Stimulated activated naive CD4-positive, alpha-beta T cell (primary cell): ENCODE measurements at places on chromosomes 1 and 21.

GRCh38 chr1:234238060-234238459, 135.2 kb upstream of the COA6 start:
- DNase-seq = no peak

GRCh38 chr1:173410133-173410793, 66.9 kb upstream of the PRDX6 start:
- DNase-seq = no peak

- DNase-seq = no peak
Observed at GRCh38 chr1:59026472-59026948, 242.7 kb upstream of the JUN start.

DNA sequence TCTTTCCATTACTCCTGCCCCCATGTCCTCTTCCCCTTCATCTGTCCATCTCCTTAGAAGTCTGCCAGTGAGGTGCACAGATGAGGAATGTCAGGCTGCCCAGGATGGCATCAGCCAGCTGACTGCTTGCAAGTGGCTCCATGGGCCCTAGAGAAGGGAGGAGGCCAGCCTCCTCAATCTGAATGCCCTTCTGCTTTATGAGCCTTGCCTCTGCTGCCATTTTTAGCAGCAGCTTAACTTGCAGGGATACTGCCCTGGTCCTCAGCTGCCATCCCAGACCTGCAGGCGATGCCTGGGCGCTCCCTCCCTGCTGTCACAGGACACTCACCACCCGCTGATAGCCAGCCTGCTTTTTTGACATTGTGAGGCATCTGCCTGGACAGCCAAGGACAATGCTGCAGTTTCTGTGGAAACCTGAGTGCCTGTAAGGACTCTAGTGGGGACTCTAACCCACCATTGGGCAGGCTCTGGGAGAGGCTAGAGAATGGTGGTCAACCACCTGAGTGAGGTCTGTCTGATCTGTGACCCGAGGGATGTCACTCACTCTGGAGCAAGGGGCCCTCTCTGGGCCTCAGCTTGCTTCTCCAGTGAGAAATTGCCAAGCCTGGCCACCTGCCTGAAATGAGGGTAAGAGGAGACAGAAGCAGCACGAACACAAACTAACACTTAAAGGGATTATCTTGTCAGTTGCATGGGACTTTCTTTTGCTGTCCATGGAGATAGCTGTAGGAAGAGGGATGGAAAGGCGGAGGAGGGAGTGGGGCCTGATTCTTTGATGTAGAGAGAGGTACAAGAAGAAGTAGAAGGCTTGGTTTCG, 185.0 kb downstream of the MIS18A start:
- no peak for DNase-seq

DNA sequence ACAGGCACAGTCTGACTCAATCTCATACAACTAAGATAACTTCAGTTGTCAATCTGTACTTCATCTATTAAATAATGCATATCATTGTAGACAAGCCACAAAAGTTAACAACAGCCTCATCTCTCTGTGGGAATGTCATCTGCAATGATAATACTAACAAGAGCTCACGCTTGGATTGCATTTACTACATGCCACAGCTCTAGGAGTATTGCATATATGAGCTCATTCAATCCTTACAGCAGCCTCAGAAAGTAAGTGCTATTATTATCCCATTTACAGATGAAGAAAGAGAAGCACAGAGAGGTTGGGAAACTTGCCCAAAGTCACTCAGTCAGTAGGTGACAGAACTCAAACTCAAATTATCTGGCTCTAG, 105.7 kb upstream of the GUCA2B start:
- no peak for DNase-seq

DNA sequence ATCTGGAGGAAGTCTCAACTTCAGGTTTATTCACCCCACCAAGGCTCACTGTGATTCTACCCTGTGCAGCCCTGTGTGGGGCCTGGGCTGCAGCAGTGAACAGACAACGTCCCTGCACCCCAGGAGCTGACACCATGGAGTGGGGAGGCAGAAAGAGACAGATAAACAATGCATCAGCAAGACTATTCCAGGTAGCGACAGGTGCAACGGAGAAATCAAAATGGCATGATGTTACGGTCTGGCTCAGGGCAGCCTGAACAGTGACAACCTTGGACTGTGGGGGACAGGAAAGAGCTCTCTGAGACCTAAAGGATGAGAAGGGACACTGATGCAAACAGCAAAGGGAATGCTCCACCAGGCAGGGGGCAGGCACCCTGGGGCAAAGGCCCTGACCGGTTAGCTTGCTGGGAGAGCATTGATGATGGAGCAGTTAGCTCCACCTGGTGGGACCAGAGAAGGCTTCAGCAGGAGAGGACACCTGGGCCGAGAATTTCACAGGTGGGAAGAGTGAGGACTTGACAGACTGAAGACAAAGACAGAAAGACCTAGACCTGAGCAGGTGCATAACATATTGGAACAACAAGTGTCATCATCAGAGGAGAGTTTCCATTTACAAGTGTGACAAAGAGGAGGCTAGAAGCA, 589.9 kb downstream of the MATN1 start:
- DNase-seq = no peak

DNA sequence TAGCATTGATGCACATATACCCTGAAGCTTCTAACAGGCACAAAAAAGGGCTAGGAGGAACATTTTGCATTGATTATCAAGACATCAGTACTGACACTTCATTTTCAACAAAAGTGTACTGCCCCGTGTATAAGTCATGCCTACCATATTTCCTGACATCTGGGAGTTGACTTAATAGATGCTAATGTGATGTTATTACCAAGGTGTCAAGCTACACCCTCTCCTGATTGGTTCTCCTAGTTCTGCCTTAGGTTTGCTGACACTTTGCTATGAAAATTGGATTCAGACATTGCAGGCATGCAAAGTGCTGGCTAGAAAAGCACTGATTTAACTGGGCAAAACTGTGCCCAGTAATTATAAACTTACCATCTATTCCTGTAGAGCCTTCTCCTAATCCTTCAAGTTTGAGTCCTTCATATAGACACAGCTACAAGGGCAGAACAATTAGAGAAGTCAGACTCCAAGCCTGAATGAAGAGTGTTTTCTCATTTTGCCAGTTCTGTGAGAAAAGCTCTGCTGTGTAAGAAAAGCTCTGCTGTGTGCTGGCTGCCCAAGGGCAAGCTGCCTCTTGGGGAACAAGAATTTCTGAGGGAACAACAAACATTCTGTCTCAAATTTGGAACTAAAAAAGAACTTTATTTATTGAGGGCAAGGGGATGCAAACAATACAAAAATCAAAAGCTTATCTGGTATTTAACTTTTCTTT, 11.2 kb downstream of the S100A10 start:
- no peak for DNase-seq

DNA sequence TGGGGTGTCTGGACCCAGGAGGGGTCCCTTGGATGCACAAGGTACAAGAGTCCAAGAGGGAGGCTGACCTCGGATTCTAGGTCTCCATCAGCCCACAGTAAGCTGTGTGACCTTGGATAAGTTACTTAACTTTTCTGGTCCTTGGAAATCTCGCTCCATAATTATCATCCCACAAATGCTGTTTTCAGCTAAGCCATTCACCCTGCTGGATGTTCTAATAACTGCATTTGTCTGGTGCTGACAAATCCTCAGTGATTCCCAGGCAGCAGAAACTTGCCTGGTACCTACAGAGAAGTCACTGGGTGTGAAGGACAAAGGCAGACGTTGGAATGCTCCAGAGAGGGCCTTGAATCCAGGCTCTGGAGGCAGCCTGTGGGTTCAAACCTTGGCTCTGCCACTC, 89.7 kb downstream of the IGSF21 start:
- DNase-seq = no peak

- DNase-seq = no peak
Observed at GRCh38 chr1:25758466-25759070, 41.4 kb upstream of the SELENON start.

- DNase-seq = peak; percentile 46
Observed at GRCh38 chr21:25561668-25562641, 45.3 kb downstream of the MRPL39 start.

DNA sequence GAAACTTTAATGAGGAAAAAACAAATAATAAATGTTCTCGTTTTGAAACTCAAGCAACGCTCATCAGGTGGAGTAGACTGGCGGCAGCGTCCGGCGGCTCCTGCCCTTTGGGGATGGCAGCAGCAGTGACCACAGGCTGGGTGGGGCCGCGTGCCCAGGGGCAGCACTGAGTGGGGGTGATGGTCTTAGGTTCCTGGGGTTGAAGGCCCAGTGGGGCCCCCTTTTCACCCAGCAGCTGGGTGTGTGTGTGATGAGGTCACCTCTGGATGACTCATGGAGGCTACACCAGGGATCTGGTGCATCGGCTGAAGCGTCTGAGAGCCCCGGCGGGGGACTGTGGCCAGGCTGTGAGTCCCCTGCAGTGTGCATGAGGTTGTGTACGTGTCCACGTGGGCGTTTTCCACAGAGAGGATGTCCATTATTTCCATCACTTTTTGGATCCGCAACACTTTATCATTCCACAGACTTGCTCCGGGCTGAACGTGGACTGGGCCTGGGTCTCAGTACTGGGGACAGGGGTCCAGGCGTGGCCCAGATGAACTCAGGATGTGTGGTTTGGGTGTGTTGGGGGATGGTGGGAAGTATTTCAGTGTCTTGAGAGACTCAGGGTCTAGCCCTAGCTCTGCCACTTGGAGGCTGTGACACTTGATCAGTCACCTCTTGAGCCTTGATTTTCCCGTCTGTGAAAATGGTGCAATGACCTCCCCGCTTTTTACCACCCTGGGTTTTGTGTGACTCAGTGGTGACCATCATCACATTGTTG, 25.6 kb downstream of the LDLRAP1 start:
- no peak for DNase-seq

DNA sequence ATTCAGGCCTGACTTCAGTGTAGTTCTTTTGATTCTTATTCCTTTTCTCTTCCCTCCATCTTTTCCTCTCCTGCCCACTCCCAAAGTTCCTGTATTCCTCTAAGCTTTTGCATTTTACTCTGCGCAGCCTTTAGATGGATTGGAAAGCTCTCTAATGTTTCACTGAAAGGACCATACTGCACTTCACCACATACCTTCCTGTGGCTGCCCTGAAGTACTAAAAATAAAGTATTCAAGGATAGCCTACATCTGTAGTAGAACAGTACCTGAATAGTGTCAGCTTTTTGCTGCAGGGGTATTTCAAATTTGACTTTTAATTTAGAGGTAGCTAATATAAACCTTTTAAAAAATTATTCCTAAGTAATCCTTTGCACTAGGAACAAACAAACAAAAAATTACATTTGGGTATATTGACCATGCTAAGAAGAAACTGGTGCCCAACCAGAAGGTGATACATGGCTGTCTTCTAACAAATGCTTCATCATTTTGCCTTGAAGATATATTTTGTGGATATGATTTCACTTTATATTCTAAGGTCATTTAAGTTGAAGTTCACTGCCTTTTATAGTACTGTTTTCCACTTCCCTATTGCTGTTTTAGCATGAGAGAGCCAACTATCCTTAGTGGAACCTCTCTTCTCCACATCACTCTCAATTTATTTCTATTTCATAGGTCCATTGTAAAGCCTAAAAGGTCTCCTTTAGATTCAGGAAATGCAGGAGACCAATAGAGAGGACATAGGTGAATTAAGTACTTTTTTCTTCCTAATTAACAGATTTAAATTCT, 22.8 kb downstream of the FAM20B start:
- DNase-seq = no peak

DNA sequence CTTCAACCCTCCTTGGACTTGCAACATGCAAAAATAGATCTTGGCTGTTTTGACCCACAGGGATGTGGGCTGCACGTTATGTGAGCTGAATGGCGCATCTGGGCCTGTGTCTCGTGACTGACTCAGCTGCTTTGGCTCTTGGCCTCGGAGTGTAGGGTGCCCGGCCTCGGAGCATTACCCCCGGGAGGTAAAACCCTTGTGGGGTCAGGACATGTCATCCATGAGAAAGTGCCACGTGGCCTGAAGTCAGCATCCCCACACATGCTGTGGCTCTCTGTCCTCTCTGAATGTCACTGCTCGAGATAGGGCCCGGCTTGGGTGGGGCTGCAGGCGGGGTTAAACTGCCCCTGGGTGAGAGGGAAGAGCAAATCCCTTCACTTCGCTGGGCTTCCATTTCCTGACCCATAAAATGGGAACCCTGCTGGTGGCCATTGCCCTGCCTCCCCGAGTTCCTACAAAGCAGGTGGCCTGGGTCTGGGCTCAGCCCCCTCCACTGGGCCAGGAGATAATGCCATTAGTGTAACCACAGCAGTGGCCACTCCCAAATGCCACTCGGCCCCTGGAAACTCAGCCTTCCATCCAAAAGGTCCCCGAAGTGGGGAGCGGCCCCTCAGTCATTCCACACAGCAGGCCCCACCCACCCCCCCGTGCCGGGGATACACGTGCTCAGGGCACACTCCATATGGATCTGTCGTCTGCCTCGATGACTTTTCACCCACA, 22.8 kb upstream of the TSPEAR start:
- no peak for DNase-seq

GRCh38 chr1:114062477-114063099, 83.3 kb downstream of the OLFML3 start:
- no peak for DNase-seq

GRCh38 chr1:36872126-36872754, 162.1 kb downstream of the GRIK3 start:
- DNase-seq = no peak

DNA sequence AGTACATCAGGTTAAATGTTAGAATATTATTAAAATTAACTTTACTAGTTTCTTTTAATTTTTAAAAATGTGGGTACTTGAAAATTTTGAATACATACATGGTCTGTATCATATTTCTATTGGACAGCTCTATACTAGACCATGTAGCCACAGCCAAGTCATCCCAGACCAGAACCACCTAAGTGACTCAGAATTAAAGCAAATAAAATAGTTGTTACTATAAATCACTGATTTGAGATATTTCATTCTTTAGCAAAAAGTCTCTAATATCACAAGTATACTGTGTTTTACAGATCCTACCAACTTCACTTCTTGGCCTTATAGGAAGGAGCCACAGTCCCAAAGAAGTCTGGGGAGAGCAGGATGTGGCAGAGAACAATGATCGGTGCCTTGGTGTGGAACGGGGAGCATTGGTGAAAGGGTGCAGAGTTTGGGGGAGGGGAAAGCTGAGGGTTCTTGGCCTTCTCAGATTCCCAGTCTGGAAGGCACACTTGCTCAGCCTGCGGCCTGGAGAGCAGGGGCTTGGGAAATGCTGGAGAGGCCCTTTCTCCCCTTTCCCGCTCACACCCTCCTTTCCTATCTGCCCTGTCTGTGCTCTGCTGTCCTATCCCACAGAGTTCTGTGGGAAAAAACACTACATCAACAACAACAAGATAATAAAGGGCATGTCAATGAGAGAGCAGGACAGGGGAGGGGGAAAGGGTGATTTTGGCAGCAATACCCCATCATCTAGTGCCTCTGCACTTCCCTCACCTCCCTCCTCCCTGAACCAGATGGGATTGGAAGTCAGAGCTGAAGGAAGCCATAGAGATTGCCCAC, 122.1 kb downstream of the NGF start:
- no peak for DNase-seq

DNA sequence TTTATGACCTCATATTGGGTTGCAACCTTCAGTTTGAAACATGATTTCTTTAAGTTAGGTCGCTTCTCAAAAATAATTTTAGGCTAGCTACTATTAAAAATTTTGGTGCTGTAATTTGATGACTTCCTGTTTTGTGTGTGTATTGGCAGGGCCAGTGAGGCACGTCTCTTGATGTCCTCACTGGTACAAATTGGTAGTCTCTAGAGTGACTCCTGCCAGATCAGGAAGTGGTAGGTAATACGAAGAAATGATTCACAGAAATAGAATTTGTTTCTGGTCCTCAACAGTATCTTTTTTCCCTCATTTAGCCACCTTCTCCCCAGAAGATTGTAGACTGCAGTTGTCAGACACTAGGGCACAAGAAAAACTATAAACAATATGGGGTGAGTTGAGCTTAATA, 120.9 kb upstream of the KIAA1614 start:
- no peak for DNase-seq
